ENCODE measurements at places on chromosomes 5 and 9.

DNA sequence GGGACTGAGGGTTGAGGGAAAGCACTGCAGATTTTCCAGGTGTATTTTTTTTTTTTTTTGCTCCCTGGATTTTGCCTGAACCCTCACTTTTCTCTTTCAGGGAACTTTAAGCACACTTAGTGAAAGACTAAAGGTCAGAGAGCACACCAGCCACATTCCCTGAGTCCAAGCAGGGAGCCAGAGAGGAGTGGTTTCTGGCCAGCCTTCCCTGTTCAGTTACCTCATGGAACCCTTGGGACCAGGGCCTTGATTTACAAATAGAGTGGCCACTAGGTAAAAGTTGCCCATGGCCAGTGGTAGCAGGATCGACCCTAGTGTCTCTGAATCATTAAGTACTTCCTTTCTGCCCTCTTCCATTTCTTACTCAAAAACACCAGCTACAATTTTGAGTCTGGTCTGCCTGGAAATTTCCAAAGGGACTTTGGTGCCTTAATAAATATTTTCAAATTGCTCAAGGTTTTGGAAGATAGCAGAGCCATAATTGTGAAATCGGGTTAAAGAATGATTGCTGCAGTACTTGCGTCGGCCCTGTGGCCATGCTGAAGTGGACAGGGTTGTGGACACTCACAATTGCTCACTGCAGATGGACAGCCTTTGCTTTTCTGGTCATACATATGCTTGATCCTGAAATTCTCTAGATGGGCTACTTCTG is 14.5 kb downstream of the PALM2AKAP2 start:
- DNase-seq = peak; percentile 72

DNA sequence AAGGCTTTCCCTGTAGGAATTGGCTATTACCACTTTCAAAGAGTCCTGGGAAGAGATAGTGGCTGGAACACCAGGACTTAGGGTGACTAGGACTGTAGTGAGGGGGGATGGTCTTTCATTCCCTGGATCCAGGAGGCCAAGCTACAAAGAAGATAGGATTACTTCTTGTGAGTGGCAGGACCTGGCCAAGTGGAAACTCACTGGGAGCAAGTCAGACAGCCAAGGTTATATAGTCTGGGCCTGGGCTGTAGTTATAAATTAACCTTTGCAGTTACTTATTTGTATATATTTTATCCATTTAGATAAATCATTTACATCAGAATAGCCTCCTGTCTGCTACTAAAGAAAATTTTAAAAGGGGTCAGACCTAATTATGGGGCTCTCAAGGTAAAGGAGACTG is 124.3 kb downstream of the TLR4 start:
- no peak for DNase-seq

GRCh38 chr9:6973762-6974161 is 216.0 kb downstream of the KDM4C start:
- no peak for DNase-seq

DNA sequence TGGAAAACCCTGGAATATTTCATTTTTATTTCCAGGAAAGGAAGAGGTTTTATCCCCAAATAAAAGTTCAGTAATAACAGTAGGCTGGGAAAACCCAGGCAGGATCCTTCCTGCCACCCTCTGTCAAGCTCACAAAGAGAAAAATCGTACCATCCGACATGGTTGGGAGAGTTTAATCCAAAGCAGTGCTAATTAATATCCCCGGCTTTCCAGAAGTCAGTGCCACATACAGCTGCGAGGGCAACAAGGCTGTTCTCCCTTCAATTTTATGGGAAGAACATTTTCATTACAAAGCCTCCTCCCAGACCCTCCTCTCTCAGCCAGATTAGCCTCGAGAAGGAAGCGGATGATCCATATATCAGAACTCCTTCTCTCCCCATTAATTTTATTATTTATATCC is 95.5 kb downstream of the PAX5 start:
- no peak for DNase-seq

DNA sequence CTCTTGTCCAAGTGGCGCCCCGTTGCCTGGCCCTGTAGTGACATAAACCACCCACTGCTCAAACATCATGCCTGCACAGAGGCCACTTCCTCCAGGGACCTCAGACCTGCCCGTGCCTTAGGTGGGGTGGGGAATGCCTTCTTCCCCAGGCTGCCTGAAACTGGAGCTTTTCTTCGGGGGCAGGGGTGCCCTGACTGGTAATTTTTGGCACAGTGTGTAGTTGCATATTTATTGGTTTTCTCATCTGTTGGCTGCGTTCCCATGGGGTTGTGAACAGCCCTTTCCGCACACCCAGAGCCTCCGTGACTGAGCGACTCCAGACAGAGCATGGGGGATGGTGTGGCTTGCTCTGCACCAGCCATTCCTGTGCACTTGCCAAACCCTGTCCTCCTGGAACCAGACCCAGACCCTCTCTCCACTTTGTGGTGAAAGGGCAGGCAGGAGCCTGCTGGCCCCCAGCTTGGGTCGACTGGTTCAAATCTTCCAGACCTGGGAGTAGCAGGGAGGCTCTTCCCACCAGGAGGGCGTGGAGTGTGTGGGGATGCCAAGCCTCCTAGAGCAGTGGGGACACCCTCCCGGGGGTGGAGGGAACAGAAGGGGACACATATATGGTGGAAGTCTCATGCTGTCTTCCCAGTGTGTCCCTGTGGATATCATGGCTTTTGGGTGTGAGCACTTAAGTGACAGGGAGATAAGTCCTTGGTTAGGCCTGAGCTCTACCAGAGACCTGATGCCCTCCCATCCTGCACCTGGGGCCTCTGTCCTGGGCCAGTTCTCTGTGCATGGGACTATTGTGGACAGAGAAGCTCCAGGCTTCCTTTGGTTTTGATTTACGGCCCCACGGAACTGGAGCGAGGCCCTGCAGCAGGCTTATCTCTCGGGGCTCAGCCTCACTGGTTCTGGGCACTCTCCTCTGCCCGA is 39.6 kb downstream of the WNK2 start:
- no peak for DNase-seq

DNA sequence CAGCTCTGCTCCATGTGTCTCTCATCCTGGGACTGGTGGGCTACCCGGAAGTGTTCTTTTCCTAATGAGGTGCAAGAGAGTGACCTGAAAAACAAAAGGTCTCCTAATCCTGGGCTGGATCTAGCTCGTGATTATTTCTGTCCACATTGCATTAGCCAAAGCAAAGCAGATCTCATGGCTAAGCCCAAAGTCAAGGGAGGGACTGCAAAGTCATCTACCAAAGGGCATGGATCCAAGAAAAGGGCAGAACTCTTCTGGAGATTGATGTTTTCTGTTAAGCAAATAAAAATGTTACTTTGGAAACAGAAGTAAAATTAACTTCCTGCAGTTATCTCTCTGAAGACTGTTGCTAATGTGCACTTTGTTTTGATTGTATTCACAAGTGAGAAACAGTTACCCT is 225.2 kb downstream of the CFAP90 start:
- DNase-seq = no peak

DNA sequence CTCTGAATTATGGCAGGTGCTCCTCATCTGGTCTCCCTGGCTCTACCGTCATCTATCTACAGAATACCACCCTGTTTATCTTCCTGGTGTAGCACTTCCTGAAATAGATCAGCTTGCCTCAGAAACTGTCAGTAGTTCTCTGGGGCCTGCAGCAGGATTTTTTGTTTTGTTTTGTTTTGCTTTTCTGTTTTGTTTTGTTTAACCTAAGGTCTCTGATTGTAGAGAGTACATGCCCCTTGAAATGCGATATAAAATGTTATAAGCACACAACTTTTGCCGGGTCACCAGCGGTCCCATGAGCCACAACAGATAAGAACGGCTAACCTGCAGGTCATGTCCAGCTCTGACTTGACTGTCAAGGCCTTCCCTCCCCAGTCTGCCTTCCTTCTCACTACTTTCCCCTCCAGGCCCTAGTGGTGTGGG is 26.6 kb upstream of the CREBRF start:
- no peak for DNase-seq

- DNase-seq = no peak
Observed at GRCh38 chr5:100574716-100575115, 39.5 kb downstream of the FAM174A start.

DNA sequence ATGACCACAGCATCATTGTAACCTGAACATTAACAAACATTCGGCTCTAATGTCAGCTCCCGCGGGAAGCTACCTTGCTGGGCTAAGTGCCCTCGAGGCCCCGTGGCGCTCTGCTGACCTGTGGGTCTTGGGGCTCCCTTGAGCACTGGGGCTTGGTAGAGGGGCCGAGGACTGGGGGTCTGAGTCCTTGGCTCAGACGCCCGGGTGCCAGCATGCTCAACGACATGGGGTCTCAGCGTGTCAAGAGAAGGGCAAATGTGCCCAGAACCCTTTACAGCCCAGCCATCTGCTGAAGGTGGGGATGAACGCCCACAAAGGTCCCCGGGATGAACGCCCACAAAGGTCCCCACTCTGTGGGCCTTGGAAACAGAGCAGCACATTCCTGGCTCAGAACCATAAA is 39.7 kb upstream of the SARDH start:
- DNase-seq = no peak

- no peak for DNase-seq
Observed at GRCh38 chr5:61362796-61363368, 30.8 kb downstream of the ZSWIM6 start.

DNA sequence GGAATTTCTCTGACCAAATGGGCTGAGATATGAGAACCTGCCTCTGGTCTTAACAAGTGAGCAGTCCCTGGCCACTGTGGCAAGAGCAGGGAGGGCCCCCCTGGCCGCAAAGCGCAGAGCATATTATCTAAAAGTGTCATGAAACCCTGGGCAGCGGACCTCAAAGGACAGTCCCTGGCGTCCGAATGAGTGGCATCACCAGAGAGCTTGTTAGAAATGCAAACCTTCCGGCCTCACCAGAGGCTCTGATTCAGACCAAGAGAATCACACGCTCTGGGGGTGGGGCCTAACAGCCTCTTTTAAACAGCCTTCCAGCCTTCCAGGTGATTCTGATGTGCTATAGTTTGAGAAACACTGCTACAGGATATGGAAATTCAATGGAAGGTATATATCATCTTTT is 10.9 kb downstream of the PTPN3 start:
- no peak for DNase-seq

GRCh38 chr5:75668445-75668844 is 48.8 kb downstream of the POC5 start:
- DNase-seq = no peak

DNA sequence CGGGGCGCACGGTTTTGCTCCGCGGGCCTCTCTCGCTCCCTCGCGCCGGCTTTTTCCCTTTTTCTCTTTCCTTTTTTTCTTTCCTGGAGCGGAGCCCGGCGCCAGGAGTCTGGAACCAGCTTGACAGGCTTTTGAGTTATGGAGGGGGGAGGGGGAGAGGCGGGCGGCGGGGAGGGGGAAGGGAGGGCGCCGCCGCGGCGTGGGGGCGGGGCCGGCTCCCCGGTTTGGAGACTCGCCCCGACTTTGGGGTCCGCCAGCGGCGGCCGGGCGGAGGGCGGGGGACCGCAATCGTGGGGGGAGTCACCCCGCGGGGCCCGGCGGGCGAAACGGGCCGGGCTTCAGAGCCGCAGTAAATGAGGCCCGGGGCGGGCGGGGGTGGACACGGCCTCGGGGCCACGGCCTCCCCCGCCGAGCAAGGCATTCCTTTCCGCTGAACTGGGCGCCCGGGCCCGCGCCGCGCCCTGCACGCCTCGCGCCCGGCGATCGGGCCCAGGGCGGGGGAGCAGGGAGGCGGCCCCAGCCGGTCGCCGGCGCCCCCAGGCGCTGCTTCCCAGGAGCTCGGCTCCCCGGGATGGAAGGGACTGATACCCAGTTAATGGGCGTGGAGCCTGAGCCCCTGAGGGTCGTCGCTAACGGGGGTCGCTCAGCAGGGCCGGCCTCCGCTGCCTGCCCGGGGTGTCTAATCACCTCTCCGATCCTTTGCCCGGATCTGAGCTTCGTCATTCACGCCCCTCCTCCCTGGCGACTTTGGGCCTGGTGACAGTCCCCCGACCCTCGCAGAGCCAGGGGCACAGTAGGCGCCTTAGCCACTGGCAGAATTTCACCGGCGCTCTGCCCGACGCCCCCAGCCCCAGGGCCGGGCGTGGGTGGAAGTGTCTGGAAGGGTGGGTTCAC is 138.1 kb downstream of the C9orf50 start:
- peak; percentile 96 for DNase-seq

GRCh38 chr9:69317894-69318293 is 7.1 kb upstream of the ENTREP1 start:
- no peak for DNase-seq

- no peak for DNase-seq
Observed at GRCh38 chr5:116947691-116948528, 373.3 kb upstream of the SEMA6A start.

DNA sequence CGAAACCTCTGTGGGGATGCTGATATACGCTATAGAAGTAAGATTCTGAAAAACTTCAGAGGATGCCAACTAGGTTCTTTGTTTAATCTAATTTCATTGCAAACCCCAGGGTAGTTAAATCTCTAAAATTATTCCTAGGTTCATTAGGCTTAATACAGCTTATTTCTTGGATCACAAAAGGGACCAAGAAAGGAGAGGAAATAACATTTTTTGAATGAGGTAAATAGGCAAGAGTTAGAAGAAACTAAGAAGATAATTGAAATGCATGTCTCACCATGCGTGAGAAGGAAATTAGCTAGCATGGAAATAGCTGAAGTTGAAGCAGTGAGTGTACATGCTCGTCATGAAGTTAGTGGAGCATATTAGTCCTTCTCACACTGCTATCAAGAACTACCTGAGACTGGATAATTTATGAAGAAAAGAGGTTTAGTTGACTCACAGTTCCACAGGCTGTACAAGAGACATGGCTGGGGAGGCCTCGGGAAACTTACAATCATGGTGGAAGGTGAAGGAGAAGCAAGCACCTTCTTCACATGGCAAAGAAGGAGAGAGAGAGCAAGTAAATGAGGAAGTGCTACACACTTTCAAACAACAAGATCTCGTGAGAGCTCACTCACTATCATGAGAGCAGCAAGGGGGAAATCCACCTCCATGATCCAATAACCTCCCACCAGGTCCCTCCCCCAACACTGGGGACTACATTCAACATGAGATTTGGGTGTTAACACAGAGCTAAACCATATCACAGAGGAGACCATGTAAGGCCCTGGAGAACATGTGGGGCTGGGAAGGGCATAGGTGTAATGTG is 125.1 kb upstream of the OSMR start:
- DNase-seq = no peak
